Right hindlimb (tissue), 1 donor: ENCODE measurements at places on chromosomes 5 and 9.
A peak's percentile ranks its signal among the peaks of the same experiment; 100 is the strongest.

DNA sequence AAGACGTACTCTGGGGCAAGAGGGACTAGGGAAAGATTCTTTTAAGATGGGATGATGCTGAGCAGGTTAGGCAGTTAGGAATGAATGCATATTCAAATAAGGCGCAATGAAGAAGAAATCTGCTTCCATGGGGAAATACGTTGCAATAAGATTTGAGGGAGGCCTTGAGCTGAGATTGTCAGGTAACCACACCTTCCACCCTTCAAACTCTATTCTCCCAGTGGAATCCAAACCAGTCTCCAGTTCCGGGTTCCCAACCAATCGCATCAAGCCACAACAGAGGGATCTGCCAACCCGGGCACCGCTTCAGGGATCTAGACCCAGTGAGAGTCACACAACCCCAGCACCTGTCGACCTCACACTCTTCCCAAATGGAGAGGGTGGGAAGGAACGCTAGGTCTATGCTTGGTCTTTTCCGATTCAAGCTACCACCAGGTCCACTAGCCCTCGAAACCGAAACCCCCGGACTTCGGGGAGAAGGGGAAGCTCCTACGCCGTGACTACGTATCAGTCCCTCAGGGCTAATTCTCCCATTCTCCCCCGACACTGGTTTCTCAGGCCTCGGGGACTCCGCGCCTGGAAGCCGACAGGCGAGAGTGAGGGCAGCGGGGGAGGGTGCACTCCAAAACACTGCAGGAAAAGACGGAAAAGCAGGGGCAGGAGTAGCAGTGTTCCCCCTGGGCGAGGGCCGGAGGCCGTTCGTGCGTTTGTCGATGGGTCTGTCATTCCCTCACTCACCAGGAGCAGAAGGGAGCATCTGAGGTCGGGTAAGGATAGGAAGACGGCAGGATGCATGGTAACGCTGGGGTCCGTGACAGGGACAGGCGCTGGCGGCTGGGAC, 534 bp downstream of the ERP44 start:
- DNase-seq: peak; percentile 48

DNA sequence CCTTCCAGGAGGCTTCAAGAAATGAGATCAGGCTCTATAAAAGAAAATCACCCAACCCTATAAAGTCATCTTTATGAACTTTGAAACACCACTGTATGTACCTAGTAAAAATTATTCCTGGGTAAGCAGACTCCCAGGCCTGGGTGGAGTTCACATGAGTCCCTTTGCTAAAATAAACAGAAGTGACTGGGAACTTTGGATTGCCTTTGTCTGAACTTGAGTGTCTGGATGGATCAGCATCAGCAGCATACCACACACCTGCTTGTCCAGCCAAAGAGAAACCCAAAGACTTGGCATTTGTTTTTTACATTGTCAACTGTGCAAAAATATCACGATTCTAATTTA, 79.6 kb upstream of the CDKN2B start:
- no peak for DNase-seq

- DNase-seq: no peak
Observed at GRCh38 chr5:133870661-133871060, 97.8 kb downstream of the C5orf15 start.

- no peak for DNase-seq
Observed at GRCh38 chr5:74949976-74950375, 83.8 kb upstream of the FAM169A start.

GRCh38 chr5:32264957-32265572, 47.7 kb downstream of the MTMR12 start:
- no peak for DNase-seq

- no peak for DNase-seq
Observed at GRCh38 chr9:27675354-27675753, 102.1 kb upstream of the C9orf72 start.
